Cerebellar nuclear complex (tissue), 1 donor: ENCODE measurements at places on chromosomes 7 and 10.

GRCh38 chr7:155871211-155871610 lies 58.9 kb upstream of the SHH start:
- no peak for DNase-seq

DNA sequence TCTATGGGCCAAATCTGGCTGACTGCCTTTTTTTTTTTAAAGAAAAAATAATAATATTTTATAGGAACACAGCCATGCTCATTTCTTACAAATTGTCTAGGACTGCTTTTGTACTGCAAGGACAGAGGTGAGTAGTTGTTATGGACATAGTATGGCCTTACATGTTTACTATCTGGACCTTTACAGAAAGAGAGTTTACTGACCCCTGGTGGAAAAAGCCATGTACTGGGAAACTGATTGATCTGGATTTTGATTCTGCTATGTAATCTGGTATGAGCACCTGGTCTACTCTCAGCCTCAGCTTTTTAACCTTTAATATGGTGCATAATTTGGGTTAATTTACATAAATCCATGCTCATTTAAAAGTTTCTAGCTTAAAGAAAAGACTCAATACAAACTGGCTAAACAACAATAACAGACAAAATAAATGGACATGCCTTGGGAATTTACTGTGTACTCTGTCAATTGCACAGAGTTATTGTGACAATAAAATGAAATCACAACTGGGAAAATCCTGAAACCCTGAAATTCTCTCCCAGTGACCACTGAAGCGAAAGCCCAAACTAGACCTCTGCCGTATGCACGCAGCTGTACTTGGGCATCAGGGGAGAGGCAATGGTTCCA lies 260.7 kb downstream of the BMPER start:
- DNase-seq, result no peak

DNA sequence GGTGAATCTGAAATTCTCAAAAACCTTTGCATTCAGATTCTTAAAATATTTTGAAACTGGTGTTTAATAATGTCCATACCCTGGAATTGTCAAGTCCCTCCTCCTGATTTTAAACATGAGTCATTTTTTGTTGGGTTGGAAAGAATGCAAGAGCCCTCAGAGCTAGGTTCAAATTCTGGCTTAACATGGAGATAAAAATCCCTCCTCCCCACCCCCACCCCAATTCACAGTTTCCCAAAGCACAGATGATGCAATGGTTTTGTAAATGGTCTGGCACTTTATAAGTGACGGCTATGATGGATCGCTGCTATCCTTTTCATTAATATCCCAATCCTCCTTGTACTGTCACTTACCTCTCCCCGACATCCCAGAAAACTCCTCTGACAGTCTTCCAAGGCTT lies 332.8 kb downstream of the PLXNA4 start:
- no peak for DNase-seq

GRCh38 chr7:2011266-2012043 lies 221.3 kb downstream of the MAD1L1 start:
- DNase-seq, result no peak

GRCh38 chr7:82105463-82105862 lies 335.6 kb upstream of the HGF start:
- no peak for DNase-seq

DNA sequence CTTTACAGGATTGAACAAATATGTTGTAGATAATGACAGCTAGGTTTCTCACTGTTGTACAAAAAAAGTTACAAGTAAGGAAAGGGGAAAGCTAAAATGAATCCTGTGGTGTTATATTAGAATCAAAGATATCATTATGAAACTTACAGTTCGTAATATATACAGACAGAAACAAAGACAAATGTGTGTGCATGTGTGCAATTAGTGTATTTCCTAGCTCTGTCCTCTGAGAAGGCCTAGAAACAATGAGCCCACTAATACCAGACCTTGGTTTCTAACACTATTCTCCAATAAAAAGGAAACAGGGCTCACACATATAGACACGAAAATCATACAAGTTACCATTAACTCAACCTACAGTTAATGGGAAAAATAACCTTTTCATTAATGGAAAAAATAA lies 8.0 kb downstream of the KDM7A start:
- DNase-seq, result no peak

GRCh38 chr7:30671793-30672465 lies 10.3 kb downstream of the CRHR2 start:
- no peak for DNase-seq

DNA sequence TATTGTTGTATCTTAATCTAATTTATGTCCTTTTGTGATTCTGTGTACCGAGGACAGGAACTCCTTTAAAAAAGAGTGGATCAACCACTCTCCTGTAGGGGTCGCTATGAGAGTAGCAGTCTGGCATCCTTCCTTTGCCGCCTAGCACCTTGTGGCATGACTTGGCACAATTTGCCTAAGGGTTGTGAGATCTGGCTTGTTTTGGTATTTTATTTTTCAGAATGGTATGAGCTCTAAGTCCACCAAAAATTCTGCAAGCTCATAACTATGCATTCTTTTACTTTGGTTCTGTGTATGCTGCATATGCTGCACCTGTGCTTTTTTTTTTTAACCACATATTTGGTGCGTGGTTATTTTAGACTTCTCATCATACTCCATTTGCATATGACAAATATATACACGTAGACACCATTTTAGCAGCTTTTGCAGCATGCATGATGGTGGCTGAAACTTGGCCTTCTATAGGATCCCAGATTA lies 112.8 kb downstream of the CDK14 start:
- DNase-seq, result peak; percentile 69

- DNase-seq, result no peak
Measured at GRCh38 chr7:153401795-153402720, 642.5 kb downstream of the ACTR3B start.

- no peak for DNase-seq
Measured at GRCh38 chr7:19239951-19240350, 94.7 kb upstream of the FERD3L start.

- DNase-seq, result no peak
Measured at GRCh38 chr7:28076423-28077200, 104.0 kb downstream of the JAZF1 start.

- DNase-seq, result no peak
Measured at GRCh38 chr10:7477538-7478334, 66.9 kb upstream of the SFMBT2 start.

- DNase-seq, result no peak
Measured at GRCh38 chr7:39753823-39754325, 130.5 kb downstream of the RALA start.

GRCh38 chr10:113042868-113043267 lies 92.8 kb downstream of the TCF7L2 start:
- DNase-seq, result no peak

DNA sequence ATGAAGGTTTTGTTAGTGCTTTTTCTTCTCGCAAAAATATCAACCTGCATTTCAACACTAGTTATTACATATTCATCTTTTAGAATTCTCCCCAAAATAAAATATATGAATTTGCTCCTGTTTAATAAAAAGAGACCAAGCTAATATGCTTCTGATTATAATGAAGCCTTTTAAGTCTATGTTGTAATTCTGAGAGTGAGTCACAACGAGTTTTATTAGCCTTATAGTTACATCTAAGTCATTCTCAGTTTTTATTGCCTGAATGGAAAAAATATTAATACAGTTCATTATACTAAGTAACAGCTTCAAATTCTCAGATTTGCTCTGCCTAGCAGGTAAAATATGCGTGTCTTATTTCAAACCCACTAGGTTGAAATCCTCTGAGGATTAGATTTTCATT lies 152.4 kb upstream of the CELF2 start:
- DNase-seq, result no peak

DNA sequence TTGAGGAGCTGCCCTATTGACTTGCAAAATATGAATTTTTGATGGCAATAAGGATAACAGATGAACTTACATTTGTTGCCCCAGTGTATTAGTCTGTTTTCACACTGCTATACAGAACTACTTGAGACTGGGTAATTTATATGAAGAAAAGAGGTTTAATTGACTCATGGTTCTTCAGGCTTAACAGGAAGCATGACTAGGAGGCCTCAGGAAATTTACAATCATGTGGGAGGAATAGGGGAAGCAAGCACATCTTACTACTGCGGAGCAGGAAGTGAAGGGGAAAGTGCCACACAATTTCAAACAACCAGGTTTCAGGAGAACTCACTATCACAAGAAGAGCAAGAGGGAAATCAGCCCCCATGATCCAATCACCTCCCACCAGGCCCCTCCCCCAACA lies 57.9 kb downstream of the ZNF22 start:
- no peak for DNase-seq

DNA sequence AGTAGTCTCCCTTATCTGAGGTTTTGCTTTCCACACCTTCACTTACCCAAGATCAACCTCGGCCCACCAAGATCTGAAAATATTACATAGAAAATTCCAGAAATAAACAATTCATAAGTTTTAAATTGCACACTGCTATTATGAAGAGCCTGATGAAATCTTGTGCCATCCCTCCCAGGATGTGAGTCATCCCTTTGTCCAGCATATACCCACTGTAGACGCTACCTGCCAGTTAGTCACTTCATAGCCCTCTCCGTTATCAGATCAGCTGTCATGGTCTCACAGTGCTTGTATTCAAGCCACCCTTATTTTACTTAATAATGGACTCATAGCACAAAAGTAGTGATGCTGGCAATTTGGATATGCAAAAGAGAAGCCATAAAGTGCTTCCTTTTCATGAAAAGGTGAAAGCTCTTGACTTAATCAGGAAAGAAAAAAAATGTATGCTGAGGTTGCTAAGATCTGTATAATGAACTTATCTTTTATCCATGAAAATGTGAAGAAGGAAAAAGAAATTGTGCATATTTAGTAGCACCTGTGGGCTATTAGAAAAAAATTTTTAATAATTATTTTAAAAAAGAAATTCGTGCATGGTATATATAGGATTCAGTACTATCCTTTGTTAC lies 9.8 kb upstream of the MRPS16 start:
- no peak for DNase-seq

DNA sequence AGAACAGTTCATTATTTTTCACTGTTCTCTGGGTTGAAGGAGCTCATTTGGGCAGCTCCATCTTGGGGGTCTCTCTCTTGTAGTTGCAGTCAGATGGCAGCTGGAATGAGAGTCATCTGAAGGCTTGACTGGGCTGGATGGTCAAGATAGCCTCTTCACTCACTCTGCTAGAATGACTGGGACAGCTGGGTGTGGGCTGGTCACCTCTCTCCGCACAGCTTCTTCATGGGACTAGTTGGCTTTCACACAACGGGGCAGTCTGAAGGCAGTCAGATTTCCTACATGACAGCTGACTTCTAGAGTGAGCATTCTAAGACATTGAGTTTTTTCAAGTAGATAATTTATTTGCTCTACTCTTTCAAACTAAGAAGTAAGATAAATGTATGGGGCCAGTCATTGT lies 13.1 kb downstream of the PLEKHA1 start:
- DNase-seq, result no peak

GRCh38 chr7:140062118-140062527 lies 628 bp downstream of the PARP12 start:
- DNase-seq, result no peak

DNA sequence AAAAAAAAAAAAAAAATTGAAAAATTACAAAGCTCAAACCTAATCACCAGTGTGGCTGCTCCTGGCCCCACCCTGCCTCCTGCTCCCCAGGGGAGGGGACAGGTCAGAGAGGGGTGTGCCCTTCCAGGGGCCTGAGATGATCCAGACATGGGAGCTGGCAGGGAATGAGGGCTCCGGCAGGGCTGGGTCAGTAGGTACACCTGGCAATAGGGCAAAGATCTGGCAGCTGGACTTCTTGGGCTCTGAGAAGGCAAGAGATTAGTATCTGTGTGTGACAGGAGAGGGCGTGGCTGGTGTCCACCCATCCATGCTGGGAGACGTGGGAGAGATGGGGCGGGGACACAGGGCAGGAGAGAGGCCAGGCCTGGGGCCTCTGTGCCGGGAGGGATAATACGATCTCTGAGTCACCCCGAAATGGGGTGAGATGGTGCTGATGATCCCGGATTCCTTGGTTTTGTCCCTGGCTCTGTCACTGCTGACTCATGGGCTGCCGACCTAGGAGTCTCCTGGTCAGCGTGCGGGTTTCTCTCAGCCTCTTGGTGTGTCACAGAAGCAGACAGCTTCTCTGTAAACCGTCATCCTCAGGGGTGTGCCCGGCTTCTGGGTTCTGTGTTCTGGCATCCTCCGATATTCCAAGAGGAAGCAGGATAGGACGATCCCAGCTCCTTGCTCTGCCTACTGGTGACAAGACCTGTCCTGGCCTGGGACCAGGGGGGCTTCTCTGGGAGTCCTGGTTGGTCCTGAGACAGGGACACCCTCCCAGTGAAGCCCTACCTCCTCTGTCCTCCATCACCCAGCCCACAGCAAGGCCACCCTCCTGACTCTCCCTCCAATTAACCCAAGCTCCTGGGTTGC lies 8.2 kb upstream of the CLDN4 start:
- DNase-seq, result no peak

DNA sequence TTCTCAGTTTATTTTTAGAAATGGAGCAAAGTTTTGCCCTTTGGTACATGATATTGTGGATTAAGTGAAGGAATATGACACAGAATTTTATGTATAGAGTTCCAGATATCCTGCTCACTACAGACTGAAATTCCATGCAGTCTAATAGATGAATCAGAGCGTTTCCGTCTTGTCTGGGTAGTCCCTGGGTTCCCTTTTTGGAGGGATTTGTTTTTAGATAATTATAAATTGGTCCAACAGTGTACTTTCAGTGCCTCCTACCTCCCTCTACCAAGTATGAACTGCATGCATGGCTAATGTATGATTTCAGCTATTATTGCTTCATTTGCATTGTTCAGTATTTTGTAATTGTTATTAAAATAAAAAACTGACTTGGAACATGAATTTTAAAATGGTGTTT lies 74.4 kb downstream of the SEPTIN7 start:
- DNase-seq, result no peak

- DNase-seq, result no peak
Measured at GRCh38 chr10:77029777-77030717, 607.6 kb downstream of the KCNMA1 start.

DNA sequence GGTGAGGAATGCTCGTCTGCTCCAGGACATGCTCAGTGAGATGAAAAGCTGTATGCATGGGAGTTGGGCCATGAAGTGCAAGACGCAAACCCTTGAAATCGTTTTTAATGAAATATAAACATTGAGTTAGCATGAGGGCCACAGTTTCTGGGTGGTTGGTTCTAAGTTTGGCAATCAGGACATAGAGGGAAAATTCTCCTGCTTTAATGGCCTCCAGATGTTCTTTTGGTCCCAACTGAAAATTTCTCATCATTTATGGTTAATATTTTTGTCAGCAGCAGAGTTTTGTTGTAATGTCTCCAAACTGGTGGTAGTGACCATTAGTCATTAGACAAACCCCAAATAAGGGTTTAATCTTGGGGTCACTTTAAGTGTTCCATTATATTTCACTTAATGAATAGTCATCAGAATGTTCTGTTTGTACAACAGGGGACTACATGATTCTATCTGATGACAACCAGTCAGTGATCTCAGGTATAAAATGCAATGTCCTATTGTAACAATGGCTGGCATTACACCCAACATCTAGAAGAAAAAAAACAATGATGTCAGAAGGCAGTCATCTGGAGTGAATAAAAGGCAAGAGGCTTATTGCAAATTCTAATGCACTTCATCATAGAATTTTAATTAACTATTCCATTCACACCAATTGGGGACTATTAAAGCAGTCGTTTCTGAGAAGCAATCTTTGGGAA lies 197.4 kb downstream of the JCAD start:
- no peak for DNase-seq

GRCh38 chr10:81873932-81874816 lies 820 bp upstream of the NRG3 start:
- no peak for DNase-seq
